GM18507 (cell line): ENCODE measurements at places on chromosomes 1 and 21.

DNA sequence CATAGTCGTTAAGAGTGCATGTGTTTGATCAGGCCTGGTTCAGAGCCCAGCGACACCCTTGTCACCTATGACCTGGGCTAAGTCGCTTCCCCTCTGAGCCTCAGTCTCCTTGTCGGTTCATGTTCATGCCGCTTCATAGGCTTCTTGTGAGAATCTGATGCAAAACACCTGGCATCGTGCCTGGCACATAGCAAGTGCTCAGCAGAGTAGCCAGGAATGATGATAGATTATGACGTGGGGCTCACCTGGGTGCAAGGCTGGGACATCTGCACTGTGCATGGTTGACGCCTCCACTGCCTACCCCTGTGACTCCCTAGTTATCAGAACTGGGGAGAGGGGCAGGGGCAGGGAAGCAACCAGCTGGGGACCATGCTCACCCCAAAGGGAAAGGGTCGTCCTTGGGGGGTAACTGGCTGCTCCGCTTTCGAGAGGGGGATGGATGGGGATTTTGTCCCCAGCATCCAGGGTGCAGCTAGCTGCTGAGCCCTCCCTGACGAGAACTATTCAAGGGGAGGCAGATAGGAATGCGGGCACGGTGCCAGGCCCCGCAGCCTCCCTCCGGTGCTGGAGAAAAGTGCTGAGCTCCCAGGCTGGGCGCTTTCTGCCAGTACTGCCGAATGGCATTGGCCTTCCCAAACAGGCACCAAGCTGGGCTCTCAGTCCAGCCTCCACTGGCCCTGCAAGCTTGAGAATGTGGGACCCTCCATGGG is 9.3 kb downstream of the EFHD2 start:
- DNase-seq = no peak

GRCh38 chr21:14116080-14116481 is 94.7 kb downstream of the LIPI start:
- peak; percentile 17 for DNase-seq

GRCh38 chr1:24911651-24912155 is 18.4 kb downstream of the RUNX3 start:
- DNase-seq = no peak

DNA sequence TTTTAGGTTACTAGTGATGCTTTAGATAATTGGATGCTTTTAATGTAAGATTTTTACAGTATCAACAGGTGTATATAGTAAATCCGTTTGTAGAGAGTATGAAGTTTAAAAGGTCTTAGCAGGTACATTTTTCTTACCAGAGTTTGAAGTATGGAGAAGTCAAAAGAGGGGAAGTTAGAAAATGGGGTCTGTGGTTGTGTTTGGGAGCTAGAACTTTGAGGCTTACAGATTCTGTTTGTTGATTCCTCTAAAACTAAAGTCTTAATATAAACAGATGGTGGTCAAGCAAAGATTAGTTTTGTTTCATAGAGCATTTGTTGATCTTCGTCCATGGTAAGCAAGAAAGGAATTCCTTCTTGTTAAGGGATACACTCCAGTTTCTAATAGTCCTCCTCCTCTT is 35.8 kb downstream of the CDC42 start:
- no peak for DNase-seq

DNA sequence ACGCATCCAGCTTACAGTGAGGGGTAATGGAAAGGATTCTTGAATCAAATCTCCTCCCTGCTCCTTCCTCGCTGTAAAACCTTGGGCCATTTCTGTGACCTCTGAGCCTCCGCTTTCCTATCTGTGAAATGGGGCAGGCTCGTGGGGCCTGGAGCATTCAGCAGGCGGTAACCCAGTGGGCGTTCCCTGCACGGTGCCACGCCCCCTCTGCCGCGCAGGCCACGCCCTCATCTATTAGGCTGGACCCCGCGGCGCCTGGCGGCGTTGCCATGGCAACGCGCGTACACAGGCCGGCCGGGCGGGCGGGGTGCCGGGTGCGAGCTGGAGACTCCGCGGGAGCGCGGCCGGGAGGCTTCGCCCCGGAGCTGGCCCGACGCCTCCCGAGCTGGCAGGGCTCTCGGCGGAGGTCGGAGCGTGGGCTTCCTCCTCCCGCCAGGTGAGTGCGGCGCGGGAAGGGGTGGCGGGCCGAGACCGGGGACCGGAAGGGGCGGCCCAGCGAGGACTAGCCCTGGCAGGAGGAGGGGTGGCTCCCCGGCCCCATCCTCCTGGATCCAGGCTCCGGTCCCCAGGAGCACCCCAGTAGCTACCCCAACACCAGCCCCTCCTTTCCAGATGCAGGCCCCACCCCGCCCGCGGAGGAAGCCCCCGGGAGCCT is at the start of gene FHAD1:
TSS of gene FHAD1 (plus strand) at position 264 of the 655 bp plus-strand sequence. CDS start 4,562 bp downstream, outside the sequence.
- peak; percentile 43 for DNase-seq

DNA sequence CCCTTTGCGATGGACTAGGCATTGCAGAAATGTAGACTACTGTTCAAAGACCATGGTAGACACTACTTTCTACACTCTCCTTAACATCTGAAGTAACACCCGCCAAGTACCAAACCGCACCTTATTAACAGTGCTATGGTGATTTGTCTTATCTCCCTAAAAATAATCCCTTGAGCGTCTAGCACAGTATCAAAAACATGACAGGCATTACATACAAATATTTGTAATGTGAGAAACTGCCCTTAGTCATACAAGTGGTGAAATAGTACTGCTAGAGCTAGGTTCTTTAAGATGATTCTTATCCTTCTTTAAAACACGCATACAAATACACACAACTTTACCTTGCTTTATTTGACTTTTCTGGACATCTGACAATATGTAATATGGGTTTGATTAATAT is 27.2 kb downstream of the PUM1 start:
- DNase-seq = no peak
